Mesendoderm (in vitro differentiated cells): ENCODE measurements at places on chromosomes 4 and X.
A peak's percentile ranks its signal among the peaks of the same experiment; 100 is the strongest.

DNA sequence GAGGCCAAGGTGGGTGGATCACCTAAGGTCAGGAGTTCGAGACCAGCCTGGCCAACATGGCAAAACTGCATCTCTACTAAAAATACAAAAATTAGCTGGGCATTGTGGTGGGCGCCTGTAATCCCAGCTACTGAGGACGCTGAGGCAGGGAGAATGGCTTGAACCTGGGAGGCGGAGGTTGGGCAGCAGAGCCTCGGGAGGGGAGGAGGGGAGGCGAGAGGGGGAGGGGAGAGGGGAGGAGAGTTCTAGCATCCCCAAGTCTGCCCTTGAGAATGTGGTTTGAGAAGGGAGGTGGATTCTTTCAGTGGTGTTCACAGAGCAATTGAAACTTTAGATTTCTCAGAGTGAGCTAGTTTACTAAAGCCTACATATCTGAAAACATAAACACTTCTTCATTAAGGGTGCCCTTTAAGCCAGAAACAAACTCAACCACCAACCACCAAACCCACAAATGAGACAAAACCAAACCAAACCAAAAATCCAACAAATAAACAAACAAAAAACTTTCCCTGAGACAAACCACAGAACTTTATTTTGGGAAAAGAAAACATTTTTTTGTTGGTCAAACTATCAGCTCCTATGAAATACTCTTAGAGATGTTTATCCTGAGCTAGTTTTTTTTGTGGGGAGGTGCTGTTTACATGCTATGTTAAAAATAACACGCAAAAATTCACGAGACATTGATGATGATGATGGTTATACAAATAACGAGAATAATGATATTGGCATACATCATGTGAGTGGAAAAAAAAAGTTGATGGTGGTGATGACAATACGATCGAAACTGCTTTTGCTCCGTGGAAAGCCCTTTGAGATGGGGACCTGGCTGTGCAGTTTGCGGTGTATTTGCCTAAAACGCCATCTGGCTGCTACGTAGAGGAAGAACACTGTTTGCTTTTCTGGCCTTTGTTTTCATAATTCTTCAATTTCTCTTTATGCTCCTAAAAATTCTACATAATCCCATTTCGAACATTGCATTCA, 98.2 kb upstream of the PRKX start:
- DNase-seq = no peak
- H3K4me3 ChIP-seq = no peak overlapping the region
- H3K27ac ChIP-seq = no peak overlapping the region
- no peaks in the 10 kb centered on the region for H3K27me3 ChIP-seq
- H3K4me1 ChIP-seq = peaks cover 2% of the 10 kb centered on the region

- no peak overlapping the region for H3K4me3 ChIP-seq
- H3K27me3 ChIP-seq = no peaks in the 10 kb centered on the region
- no peak overlapping the region for H3K27ac ChIP-seq
- peak; percentile 86 for DNase-seq
Measured at GRCh38 chr4:185265942-185266341, 56.5 kb downstream of the SNX25 start.

DNA sequence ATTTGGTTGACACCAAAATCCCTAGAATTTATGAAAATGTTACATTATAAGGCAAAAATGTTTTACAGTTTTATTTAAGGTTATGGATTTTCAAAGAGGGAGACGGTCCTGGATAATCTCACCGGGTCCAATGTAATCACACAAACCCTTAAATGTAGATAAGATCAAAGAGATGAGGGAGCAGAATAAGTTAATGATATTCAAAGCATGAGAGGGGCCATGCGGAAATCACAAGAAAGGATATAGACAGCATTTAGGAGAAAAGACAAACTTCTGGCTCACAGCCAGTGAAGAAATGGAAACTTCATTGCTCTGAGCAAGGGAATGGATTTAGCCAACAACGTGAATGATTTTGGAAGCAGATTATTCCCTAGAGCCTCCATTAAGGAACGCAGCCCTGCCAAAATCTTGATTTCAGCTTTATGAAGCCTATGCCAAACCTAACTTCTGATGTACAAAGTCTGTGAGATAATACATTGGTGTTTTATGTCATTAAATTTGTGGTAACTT, 684.4 kb upstream of the GNPDA2 start:
- no peaks in the 10 kb centered on the region for H3K27me3 ChIP-seq
- H3K36me3 ChIP-seq = no peaks in the 10 kb centered on the region
- H3K4me1 ChIP-seq = no peaks in the 10 kb centered on the region

- H3K36me3 ChIP-seq = no peaks in the 10 kb centered on the region
- H3K27me3 ChIP-seq = no peaks in the 10 kb centered on the region
- no peak overlapping the region for H3K27ac ChIP-seq
Measured at GRCh38 chr4:128686032-128686465, 123.5 kb upstream of the JADE1 start.

GRCh38 chr4:164424846-164425245, 329.1 kb upstream of the SMIM31 start:
- no peaks in the 10 kb centered on the region for H3K36me3 ChIP-seq
- no peaks in the 10 kb centered on the region for H3K4me1 ChIP-seq
- no peak overlapping the region for H3K4me3 ChIP-seq
- DNase-seq = no peak
- no peaks in the 10 kb centered on the region for H3K27me3 ChIP-seq

- no peak for DNase-seq
- H3K4me3 ChIP-seq = no peak overlapping the region
- no peaks in the 10 kb centered on the region for H3K36me3 ChIP-seq
- no peaks in the 10 kb centered on the region for H3K4me1 ChIP-seq
- H3K27me3 ChIP-seq = no peaks in the 10 kb centered on the region
Measured at GRCh38 chr4:76292730-76293129, 13.8 kb upstream of the STBD1 start.

- H3K4me3 ChIP-seq = no peak overlapping the region
- H3K36me3 ChIP-seq = no peaks in the 10 kb centered on the region
- no peaks in the 10 kb centered on the region for H3K27me3 ChIP-seq
- DNase-seq = no peak
- no peak overlapping the region for H3K27ac ChIP-seq
- no peaks in the 10 kb centered on the region for H3K4me1 ChIP-seq
Measured at GRCh38 chr4:165723051-165723795, 149.8 kb upstream of the TLL1 start.

DNA sequence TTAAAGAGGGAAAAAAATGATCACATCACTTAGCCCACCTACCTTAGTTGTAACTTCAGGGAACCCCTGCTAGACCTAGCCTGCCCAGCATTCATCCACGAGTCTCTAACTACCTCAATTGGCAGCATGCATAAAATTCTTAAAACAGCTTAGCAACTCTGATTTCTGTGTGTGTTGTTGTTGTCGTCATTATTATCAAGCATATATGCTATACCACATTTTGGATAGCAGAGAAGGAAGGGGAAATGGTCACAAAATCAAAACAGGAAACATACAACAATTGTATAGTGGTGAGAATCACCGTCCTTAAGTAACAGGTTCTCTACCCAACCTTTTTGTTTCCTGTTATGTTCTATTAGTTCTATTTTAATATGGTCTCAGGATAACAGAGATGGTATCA, 2.7 kb upstream of the ACOT9 start:
- no peaks in the 10 kb centered on the region for H3K4me1 ChIP-seq
- no peak for DNase-seq
- no peaks in the 10 kb centered on the region for H3K36me3 ChIP-seq
- H3K27me3 ChIP-seq = no peaks in the 10 kb centered on the region
- no peak overlapping the region for H3K27ac ChIP-seq

GRCh38 chrX:24782011-24782410, 88.3 kb downstream of the POLA1 start:
- DNase-seq = no peak
- H3K27me3 ChIP-seq = no peaks in the 10 kb centered on the region
- H3K36me3 ChIP-seq = no peaks in the 10 kb centered on the region
- H3K4me3 ChIP-seq = no peak overlapping the region
- H3K4me1 ChIP-seq = no peaks in the 10 kb centered on the region

GRCh38 chrX:69113723-69114122, 51.5 kb downstream of the PJA1 start:
- DNase-seq = peak; percentile 32
- H3K4me1 ChIP-seq = peaks cover 4% of the 10 kb centered on the region
- H3K27me3 ChIP-seq = no peaks in the 10 kb centered on the region
- no peaks in the 10 kb centered on the region for H3K36me3 ChIP-seq
- H3K4me3 ChIP-seq = no peak overlapping the region

- no peak overlapping the region for H3K4me3 ChIP-seq
- DNase-seq = no peak
- H3K27ac ChIP-seq = no peak overlapping the region
- no peaks in the 10 kb centered on the region for H3K4me1 ChIP-seq
- H3K36me3 ChIP-seq = no peaks in the 10 kb centered on the region
Measured at GRCh38 chrX:42934020-42934726, 156.2 kb upstream of the PPP1R2C start.

- H3K36me3 ChIP-seq = no peaks in the 10 kb centered on the region
- H3K4me1 ChIP-seq = peaks cover 7% of the 10 kb centered on the region
- H3K4me3 ChIP-seq = no peak overlapping the region
- DNase-seq = no peak
Measured at GRCh38 chr4:99712099-99712498, 54.5 kb upstream of the C4orf54 start.

DNA sequence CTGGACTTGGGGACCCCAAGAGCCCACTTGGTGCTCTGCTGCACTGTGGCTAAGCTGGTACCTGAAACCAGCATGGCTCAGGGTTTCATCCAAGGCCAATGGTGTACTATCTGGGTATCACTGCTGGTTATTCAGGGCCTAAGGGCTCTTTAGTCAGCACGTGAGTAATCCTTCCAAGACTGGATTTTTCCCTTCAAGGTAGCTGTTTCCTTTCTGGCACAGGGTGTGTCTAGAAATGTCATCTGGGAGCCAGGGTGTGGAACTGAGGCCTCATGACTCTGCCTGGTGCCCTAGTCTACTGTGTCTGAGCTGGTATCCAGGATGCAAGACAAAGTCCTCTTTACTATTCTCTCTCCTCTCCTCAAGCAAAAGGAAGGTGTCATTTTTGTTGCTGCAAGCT, 99.0 kb upstream of the QRFPR start:
- no peaks in the 10 kb centered on the region for H3K27me3 ChIP-seq
- H3K36me3 ChIP-seq = no peaks in the 10 kb centered on the region
- no peak for DNase-seq
- H3K27ac ChIP-seq = no peak overlapping the region
- no peak overlapping the region for H3K4me3 ChIP-seq

GRCh38 chrX:26352891-26353430, 137.0 kb downstream of the MAGEB5 start:
- H3K36me3 ChIP-seq = no peaks in the 10 kb centered on the region
- no peaks in the 10 kb centered on the region for H3K27me3 ChIP-seq
- H3K4me3 ChIP-seq = no peak overlapping the region
- H3K4me1 ChIP-seq = no peaks in the 10 kb centered on the region

DNA sequence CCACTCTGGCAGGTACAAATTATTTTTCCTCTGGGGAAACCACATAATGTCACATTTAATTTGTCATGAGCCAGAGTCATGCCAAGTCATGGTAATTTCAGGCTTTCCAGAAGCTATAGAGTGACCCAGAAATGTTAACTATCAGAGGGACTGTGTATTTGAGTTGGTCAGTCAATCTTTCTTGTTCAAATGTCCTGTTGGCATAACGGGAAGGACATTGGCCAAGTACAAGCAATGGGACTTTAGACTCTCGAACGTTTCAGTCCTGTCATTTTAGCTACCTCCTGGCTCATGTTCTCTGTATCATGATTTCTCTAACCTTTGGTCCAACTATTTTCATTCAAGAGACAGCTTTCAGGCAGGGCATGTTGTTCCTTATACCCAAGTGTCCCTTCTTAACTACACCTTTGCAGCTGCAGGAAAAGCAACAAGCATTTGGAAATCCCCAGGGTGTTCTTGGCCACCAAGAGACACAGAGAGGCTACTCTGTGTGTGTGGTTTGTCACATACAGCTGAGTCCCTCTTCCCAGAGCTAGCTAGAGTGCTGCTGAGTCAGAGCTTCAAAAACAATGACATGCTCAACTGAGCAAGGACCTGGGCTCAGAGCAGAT, 142.6 kb downstream of the EGF start:
- no peak overlapping the region for H3K27ac ChIP-seq
- no peak overlapping the region for H3K4me3 ChIP-seq
- no peaks in the 10 kb centered on the region for H3K4me1 ChIP-seq
- H3K36me3 ChIP-seq = no peaks in the 10 kb centered on the region
- peak; percentile 43 for DNase-seq
- no peaks in the 10 kb centered on the region for H3K27me3 ChIP-seq

GRCh38 chr4:4332529-4332928, 42.5 kb downstream of the ZBTB49 start:
- no peaks in the 10 kb centered on the region for H3K36me3 ChIP-seq
- H3K4me3 ChIP-seq = no peak overlapping the region
- H3K27me3 ChIP-seq = no peaks in the 10 kb centered on the region
- DNase-seq = no peak
- H3K27ac ChIP-seq = no peak overlapping the region

GRCh38 chr4:55386073-55386472, 9.7 kb upstream of the TMEM165 start:
- H3K4me3 ChIP-seq = no peak overlapping the region
- H3K27me3 ChIP-seq = no peaks in the 10 kb centered on the region
- no peaks in the 10 kb centered on the region for H3K4me1 ChIP-seq
- DNase-seq = peak; percentile 78
- no peak overlapping the region for H3K27ac ChIP-seq
- H3K36me3 ChIP-seq = no peaks in the 10 kb centered on the region

DNA sequence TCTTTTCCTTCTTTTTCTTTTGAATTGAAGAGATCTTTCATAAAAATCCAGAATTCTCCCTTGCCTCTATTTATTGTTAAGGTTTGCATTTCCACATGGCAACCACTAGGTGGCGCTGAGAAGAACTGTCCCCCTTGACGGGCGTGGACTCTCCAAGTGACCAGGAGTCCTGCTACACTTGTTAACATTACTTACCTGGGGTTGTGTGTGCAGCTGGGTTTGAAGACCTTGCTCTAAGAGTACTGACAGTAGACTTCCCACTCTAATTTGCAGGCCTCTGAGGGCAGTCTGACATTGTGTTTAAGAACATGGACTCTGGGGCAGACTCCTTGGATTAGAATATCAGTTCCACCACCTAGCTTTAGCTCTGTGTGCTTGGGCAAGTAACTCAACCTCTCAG, 52.8 kb downstream of the GPRIN3 start:
- no peak overlapping the region for H3K4me3 ChIP-seq
- DNase-seq = peak; percentile 51
- H3K27me3 ChIP-seq = no peaks in the 10 kb centered on the region
- H3K27ac ChIP-seq = no peak overlapping the region

DNA sequence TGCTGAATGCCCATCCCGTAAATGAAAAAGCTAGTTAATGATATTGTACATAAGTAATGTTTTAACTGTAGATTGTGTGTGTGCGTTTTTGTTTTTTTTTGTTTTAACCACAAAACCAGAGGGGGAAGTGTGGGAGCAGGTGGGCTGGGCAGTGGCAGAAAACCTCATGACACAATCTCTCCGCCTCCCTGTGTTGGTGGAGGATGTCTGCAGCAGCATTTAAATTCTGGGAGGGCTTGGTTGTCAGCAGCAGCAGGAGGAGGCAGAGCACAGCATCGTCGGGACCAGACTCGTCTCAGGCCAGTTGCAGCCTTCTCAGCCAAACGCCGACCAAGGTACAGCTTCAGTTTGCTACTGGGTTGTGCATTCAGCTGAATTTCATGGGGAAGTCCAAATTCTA, at the start of gene SPP1:
Gene SPP1, plus strand, starts transcription at position 249 of the 400 bp plus-strand sequence. CDS start 1,182 bp downstream, outside the sequence.
- no peak within 1 kb of the TSS for H3K4me3 ChIP-seq
- H3K36me3 ChIP-seq = no peaks in the 10 kb centered on the region
- no peaks in the 10 kb centered on the region for H3K4me1 ChIP-seq
- peak; percentile 91 for DNase-seq
- no peaks in the 10 kb centered on the region for H3K27me3 ChIP-seq
- no peak within 1 kb of the TSS for H3K27ac ChIP-seq
